ENCODE measurements at places on chromosomes 7 and 10. TPM values are rescaled to one million over a fixed set of nuclear protein-coding genes. Genes with fewer than 3 reads are reported as not detected.

GRCh38 chr7:149414171-149414570 lies 46.7 kb downstream of the ZNF777 start:
- no peak for DNase-seq

- no peak for DNase-seq
Measured at GRCh38 chr7:25656581-25657026, 428.3 kb upstream of the NPVF start.

- DNase-seq: no peak
Measured at GRCh38 chr10:127720142-127720541, 16.8 kb upstream of the FOXI2 start.

- DNase-seq: no peak
Measured at GRCh38 chr7:121544238-121544637, 148.1 kb upstream of the FAM3C start.

- DNase-seq: no peak
Measured at GRCh38 chr7:55970561-55970960, 6.2 kb downstream of the NIPSNAP2 start.

IGF2BP3 gene
- 139 TPM for total RNA-seq

- no peak for DNase-seq
Measured at GRCh38 chr7:46982928-46983327, 599.0 kb downstream of the TNS3 start.

DNA sequence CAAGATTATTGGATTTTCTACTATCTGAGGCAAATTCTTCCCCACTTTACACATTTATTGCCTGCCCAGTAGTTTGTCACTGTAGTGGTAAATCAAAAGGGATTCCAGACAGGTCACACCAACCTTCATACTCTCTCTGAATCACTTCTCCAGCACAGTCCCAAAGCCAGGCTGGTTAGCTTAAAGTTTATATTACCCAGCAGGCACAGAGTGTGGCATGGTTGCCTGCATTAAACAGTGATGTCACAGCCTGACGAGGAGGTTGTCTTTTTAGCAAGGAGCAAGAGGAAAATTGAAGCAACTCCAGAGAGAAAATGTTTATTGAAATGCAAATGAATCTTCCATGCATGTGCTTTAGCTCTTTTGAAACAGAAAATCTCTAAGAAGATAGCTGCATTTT lies 375.5 kb upstream of the CELF2 start:
- no peak for DNase-seq

GRCh38 chr10:50501478-50501877 lies 122.3 kb downstream of the SGMS1 start:
- peak; percentile 71 for DNase-seq

DNA sequence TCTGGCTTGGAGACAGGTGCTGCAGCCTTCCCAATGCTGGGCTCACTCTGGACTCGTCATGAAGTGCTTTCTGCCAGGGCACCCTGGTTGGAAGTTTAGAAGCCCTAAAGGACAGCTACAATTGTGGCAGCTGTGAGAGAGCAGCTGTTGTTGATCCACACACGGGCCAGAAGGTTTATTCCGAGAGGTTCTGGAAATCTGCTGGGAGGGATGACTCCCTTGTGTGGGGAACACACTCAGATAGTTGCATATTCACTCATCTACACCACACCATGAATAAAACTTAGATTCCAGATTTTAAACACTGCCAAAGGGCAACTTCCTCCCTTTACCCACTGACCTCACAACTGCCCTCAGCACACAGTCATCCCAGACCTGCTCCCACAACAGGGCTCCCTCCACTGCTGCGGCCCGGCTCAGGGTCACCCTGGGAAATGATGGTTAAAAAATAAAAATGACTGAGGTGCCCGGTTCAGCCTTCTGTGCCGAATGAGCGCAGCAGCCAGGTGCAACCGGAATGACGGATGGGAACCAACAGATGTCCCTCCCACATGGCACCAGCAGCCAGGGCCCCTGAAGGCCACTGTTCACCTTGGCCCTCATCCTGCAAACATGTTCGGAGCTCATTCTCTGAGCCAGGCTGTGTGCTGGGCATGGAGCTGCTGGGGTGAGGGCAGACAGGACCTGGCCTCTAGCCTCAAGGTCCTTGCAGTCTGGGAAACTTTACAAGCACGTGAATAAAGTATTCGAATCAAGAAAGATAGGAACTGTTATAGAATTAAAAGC lies 40.2 kb downstream of the ASB13 start:
- no peak for DNase-seq

- DNase-seq: no peak
Measured at GRCh38 chr10:74507951-74508350, 318.4 kb upstream of the KAT6B start.

GRCh38 chr10:84987039-84987438 lies 658.6 kb downstream of the CCSER2 start:
- no peak for DNase-seq

DNA sequence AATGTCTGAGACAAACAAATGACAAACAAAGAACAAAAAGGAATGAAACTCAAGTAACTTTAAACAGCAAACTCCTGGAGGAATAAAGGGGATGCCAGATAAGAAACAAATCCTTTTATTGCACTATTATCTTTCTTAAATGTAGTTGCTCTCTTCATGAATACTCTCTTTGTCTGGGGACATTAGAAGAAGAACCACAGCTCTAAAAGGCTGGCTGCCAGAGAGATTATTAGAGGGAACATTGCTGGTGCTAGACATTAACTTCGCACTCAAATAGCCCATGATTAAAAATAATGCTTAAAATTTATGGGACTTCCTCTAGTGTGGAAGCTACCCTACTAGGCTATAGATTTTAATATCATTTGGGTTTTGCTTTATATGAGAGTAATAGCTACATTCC lies 1330.4 kb downstream of the XPNPEP1 start:
- no peak for DNase-seq

DNA sequence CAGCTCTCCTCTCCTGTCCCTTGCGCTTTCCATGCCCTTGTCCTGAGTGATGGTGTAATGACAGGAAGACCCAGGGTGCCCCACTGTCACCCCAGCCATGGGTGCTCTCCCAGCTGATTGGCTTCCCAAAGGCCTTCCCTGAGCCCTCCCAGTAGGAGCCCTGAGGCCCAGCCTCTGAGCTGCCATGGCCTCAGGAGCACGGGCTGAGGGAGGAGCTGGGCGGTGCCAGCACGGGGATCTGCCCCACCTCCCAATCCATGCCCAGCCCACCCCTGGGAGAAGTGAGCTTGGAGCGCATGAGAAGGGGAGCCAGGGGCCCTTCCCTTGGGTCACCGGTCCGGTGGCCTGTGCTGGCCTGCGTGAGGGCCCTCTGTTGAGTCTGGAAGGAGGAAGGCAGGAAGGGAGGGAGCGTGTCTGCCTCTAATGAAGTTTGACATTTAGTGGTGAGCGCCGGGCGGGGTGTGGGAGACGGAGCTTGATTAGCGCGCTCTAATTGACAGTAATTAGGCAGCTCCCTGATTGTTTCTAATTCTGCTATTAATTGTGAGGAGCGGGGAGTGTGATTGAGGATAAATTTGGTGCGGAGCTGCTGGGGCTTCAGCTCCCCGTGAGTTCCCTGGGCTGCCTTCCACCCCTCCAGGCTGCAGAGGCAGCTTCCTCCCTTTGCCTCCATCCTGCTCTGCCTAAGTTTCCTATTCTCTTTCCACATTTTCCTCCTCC lies 28.3 kb downstream of the GBX1 start:
- DNase-seq: no peak

DNA sequence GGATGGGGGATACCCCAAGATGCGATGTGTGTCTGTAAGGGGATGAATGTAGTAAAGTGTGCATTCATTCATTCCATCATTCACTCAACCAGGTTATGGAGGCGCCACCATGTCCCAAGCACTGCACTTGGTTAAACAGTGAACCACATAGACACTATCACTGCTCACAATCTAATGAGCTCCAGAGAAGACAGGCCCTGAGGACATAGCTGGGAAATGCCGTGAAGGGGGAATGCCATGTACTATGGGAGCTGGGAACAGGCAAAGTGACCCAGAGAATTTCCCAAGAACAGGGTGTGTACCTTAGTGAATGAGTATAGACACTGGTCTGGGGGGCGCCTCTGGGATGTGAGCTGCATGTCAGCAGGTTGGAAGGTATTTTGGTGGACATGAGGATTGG lies 44.5 kb upstream of the LBX1 start:
- no peak for DNase-seq

CRPPA gene
- 8.0 TPM for total RNA-seq

- DNase-seq: no peak
Measured at GRCh38 chr10:123459371-123460091, 206.6 kb upstream of the GPR26 start.

NYAP1 gene
- 1.3 TPM for total RNA-seq

ASB10 gene
- total RNA-seq: not detected

DNA sequence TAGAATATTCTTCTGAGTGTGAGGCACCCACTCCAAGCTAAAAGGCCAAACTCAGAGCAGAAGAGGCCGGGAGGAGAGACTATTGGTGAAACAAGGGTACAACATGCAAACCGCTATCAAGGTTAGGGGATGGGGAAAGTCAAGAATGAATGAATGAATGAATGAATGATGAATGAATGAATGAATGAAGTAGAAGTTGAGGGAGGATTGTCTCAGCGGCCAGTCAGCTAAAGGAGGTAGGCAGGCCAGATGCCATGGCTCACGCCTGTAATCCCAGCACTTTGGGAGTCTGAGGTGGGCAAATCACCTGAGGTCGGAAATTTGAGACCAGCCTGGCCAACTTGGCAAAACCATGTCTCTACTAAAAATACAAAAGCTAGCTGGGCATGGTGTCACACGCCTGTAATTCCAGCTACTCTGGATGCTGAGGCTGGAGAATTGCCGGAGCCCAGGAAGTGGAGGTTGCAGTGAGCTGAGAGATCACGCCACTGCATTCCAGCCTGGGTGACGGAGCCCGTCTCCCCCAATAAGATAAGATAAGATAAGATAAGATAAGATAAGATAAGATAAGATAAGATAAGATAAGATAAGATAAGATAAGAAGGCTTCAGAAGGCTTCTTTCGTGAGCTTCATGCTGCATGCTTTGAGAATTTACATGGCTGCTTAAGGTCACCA lies 250.8 kb downstream of the CCDC3 start:
- DNase-seq: no peak

All from PC-9 (cell line).